ENCODE measurements at places on chromosomes 12 and 14. TPM values are rescaled to one million over a fixed set of nuclear protein-coding genes. Genes with fewer than 3 reads are reported as not detected.

Gene GPR84
- 0.39 TPM for total RNA-seq

DNA sequence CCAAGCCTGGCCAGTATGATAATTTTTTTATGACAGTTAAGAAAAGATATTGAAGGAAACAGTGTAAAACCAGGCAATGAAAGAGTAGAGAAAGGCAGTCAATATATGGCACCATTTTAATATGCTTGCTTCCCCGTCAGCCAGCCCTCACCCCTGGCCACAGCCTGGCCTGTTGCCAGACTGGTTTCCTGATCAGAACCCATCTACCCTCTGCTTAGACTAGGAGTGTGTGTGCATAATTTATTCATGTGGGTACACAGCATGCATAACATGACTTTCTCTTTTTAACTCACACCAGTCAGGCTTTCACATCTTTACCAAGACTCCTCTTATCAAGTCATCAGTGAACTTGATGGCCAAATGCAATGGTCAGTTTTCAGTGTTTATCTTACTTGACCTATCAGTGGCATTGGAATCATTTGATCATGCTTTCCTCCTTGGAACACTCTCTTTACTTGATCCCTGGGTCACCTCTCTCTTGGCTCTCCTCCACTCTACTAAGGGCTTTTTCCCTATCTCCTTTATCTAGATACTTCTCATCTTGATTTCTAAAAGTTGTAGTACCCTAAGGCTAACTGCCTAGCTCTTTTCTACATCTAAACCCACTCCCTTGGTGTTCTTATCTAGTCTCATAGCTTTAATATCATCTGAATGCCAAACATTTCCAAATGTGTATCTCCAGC lies 10.0 kb upstream of the GPR19 start:
- DNase-seq = no peak

GRCh38 chr14:56081139-56081538 lies 37.1 kb upstream of the PELI2 start:
- no peak for DNase-seq

Gene EGLN3
- 14.4 TPM for total RNA-seq

Gene KERA
- not detected for total RNA-seq

- peak; percentile 78 for DNase-seq
Measured at GRCh38 chr12:1593174-1594005, 991 bp downstream of the FBXL14 start.

Gene FGD6
- 0.64 TPM for total RNA-seq

Gene ERC1
- total RNA-seq = 24.0 TPM

Gene ZDHHC22
- not detected for total RNA-seq

- no peak for DNase-seq
Measured at GRCh38 chr14:61491876-61492434, 170.6 kb downstream of the PRKCH start.

- DNase-seq = peak; percentile 68
Measured at GRCh38 chr12:44876544-44877410, 662 bp upstream of the NELL2 start.

DNA sequence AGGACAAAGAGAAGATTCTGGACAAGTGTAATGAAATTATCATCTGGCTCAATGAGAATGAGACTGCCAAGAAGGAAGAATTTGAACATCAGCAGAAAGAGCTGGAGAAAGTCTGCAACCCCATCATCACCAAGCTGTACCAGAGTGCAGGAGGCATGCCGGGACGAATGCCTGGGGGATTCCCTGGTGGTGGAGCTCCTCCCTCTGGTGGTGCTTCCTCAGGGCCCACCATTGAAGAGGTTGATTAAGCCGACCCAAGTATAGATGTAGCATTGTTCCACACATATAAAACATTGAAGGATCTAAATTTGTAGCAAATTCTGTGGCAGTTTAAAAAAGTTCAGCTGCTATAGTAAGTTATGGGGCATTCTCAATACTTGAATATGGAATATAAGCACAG lies 174.3 kb upstream of the CCND2 start:
- DNase-seq = no peak

DNA sequence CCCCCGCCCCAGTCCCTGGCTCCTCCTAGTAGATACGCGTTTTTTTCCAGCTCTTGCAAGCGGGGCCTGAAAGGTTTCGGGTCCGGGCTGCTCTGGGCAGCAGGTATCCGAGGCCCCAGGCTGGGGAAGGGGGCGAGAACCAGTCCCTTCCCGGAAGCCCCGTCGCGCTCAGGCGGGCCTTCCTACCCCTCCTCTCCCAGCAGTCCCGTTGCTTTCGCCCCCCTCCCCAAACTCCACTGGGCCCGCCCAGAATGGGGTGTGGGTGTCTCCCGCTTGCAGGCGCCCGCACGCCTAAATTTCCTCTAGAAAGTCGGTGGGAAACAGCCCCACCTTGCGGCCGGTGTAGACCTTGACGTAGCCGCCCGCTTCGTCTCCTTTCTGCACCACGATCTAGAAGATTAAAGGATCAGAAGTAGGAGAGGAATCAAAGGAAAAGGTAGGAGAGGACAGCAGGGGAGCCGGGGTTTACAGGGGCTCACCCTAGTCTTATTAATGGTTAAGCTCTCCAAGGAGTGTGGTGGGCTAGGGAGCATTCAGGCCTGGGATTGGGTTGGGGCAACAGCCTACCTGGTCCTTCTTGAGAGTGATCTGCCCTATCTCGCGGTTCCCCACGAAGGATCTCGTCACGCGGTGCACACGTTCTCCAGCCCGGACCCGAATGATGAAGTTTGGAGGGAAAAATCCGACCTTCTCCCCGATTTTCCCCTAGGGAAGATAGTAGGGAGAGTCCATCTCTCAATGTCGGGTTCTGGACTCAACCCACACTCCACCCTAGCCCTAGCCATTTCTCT lies 7.3 kb downstream of the STAC3 start:
- DNase-seq = peak; percentile 90

- DNase-seq = no peak
Measured at GRCh38 chr12:26651566-26652188, 181.3 kb downstream of the ITPR2 start.

DNA sequence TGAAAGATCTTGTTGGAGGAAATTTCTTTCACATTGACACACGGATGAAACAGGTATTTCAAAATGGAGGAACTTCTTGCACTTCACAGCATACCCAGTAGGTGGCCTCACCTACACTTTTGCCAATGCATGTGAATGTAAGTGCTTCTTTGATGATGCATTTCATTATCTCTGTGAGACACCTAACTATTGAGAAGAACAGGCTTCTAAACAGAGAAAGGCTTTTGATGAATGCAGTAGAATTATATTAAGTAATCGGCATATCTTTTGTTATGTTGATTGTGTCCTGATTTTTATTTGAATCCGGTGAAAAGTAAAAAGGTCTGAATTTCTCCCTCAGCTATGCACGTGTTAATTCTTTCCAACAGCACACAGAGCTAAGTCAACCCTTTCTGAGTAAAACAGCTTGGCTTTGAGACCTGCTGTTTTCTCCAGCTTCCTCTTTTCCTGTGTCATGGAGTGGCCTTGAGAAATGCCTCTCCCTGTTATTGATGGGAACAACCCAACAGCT lies 399.0 kb downstream of the NAV3 start:
- DNase-seq = no peak

- DNase-seq = no peak
Measured at GRCh38 chr12:54509617-54510016, 12.1 kb downstream of the NCKAP1L start.

Gene EML1
- total RNA-seq = not detected

Gene DYNC1H1
- 287 TPM for total RNA-seq

- DNase-seq = no peak
Measured at GRCh38 chr12:47112679-47113078, 32.9 kb upstream of the AMIGO2 start.

DNA sequence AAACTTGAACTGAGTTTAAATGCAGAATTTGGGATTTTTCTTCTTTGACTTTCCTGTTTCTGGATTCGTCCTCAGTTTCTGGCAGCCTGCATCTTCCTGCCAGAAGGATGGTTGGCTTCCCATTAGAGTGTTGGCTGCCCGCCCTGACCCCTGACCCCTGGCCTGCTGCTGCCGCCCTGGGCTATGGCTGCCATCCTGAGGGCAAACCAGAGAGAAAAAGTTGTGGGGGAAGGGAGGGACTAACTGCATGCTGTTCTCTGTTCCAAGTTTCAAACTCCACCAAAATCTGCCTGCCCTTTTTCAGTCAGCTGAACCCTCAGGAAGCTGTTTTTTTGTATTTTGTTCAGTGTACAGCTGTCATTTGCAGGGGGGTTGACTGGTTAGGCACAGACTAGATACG lies 48.4 kb downstream of the FNTB start:
- no peak for DNase-seq

Gene TTLL5
- 31.8 TPM for total RNA-seq

GRCh38 chr12:52838609-52839435 lies 4.7 kb upstream of the KRT79 start:
- no peak for DNase-seq

DNA sequence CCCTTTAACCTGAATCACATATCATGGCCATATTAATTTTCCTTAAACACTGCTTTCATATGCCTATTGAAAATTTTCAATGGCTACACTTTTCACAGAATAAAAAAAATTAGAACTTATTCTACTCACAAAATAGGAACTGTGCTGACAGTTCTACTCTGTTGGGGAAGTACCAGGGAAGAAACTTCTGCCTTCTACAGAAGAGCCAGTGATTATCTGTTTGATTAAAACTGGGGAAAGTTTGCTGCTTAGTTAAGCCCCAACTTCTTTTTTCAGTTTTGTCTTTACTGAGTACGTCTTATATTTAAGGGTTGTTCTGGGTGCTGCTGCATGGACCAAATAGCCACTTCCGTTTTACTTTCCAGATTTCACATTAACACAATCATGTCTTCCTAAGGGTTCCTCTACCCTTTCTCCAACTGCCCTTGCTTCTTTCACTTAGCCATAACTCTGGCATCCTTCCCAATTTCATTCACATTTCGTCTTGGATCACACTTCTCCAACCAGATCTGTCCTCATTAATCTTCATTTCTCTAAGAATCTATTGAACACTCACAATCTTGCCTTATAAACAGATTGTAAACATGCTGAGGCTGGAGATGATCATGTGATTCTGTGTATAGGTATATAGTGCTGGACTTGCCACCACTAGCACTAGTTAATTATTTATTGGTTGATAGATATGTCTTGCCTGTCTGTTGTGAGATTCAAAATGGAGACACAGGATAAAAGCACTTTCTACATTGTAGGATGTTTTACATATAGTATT lies 1.9 kb upstream of the SEL1L start:
- no peak for DNase-seq

Gene TBX3
- total RNA-seq = not detected

DNA sequence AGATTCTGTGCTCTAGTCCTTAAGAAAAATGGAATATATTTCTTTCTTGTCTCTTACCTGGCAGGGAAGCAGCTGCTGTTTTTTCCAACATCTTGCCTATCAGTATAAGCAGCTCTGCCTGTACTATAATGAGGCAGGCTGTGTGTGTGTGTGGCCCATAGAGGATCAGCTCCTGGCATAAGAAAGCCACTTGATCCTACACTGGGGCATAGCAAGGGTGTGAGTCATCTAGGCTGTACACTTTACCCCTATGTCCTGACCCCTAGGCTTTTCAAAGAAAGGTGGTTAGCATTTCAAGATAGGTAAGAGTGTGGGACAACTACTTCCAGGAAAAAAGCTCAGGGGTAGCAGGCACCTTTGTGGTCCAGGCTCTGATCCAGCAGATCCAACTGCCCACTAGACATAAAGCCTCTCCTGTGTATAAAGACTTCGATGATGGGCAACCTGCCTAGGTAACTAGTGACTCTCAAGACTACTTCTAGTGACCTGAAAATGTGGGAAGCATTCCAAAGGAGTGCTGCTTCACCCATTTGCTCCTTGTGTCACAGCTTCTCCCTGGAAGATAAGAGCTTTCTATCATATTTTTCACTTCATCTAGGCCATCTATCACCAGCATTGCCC lies 4.9 kb upstream of the SENP1 start:
- DNase-seq = no peak

GRCh38 chr14:104222396-104223036 lies 84.1 kb downstream of the KIF26A start:
- no peak for DNase-seq

GRCh38 chr14:44204061-44204835 lies 302.8 kb downstream of the FSCB start:
- no peak for DNase-seq

Gene CLEC4D
- total RNA-seq = not detected

Gene CLEC7A
- 0.36 TPM for total RNA-seq

GRCh38 chr12:112005419-112006395 lies 7.3 kb downstream of the TMEM116 start:
- no peak for DNase-seq

Gene ARG2
- total RNA-seq = 1.3 TPM

DNA sequence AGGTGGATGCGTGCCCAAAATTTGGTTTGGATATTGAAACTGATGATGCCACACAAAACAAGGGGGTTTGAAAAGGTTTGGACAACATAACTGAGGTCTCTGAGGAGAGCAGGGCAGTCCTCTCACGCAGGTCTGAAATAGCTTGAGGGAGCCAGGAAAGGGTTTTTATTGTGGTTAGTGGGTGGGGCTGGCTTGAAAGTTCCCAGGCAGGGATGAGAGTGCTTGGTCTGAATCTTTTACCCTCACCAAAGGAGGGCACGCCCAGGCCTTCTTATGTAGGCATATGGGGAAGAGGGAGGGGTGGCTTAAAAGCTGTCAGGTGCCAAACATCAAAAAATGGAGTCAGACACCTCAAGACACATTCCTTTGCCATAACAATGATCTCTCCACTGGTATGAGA lies 493.1 kb upstream of the CCDC196 start:
- DNase-seq = no peak

Gene IFNG
- 0.57 TPM for total RNA-seq

- DNase-seq = no peak
Measured at GRCh38 chr12:46430340-46430948, 57.9 kb upstream of the SLC38A2 start.

DNA sequence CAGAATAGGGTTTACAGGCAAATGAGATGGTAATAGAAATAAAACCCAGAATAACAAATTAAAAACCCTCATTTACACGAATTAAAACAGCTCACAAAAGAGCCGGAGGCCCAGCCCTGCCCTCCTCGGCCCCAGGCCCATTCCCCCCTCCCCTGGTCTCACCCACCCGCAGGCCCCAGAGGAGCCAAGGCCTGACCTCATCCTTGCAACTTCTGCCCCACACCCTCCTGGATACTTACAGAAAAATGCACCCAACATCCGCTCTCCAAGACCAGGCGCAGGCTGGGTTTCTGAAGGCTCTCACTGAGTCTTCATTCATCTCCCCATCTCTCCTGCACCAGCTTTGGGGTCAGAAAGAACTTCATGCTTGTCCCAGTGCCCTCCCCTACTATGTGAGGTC lies 16.2 kb upstream of the VSX2 start:
- DNase-seq = no peak
